Type B pancreatic cell (in vitro differentiated cells): ENCODE measurements at places on chromosomes 16 and 17. TPM values are rescaled to one million over a fixed set of nuclear protein-coding genes. Genes with fewer than 3 reads are reported as not detected.

Gene OR4D2
- not detected in 2 replicates for total RNA-seq

DNA sequence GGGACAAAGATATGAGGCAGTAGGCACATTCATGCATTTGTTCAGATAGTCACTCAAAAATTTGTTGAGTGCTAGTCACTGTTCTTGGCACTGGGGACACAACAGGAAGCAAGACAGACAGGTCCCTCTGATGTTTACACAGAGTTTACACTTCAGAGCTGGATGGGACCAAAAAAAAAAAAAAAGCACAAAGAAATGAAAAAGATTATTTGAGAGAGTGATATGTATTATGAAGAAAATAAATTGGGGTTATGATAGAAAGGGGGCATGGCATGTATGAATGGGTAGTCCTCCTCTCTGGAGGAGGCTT lies 3.5 kb upstream of the YPEL2 start:
- H3K36me3 ChIP-seq: no peaks in the 10 kb centered on the region
- no peak overlapping the region for H3K4me3 ChIP-seq
- peaks cover 3% of the 10 kb centered on the region for H3K27me3 ChIP-seq
- peaks cover 37% of the 10 kb centered on the region for H3K4me1 ChIP-seq

DNA sequence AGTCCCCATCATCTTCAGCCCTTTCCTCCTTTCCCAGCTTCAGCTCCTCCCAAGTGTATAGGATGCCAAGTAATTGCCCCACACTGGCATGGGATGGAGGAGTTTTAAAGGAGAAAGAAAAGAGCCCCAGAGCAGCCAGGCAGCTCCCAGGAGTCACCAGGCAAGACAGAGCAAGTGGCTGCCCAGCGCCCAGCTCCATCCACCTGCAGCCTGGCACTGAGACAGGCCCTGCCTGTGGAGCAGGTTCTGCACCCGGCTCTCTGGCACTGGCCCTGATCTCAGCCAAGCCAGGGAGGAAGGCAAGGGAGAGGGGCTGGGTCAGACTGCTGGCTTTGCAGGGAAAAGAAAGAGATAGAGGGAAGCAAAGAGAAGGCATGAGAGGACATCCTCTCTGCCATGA lies 21.7 kb downstream of the FOXN1 start:
- H3K36me3 ChIP-seq: no peaks in the 10 kb centered on the region
- no peak for DNase-seq
- H3K4me1 ChIP-seq: peaks cover 31% of the 10 kb centered on the region

GRCh38 chr17:76421044-76421407 lies 31.9 kb downstream of the UBE2O start:
- H3K4me1 ChIP-seq: peaks cover 14% of the 10 kb centered on the region
- H3K4me3 ChIP-seq: no peak overlapping the region
- H3K36me3 ChIP-seq: peaks cover 11% of the 10 kb centered on the region
- no peak overlapping the region for H3K27ac ChIP-seq
- no peaks in the 10 kb centered on the region for H3K27me3 ChIP-seq

GRCh38 chr17:35825206-35825605 lies 15.9 kb downstream of the TAF15 start:
- H3K27me3 ChIP-seq: no peaks in the 10 kb centered on the region
- H3K27ac ChIP-seq: no peak overlapping the region
